Stimulated activated CD4-positive, alpha-beta T cell treated with anti-CD3 and anti-CD28 coated beads, Interleukin-1b, Interleukin-23, amount 100 ng/mL, for 24 hours (primary cell): ENCODE measurements at places on chromosomes 11 and 22.
A peak's percentile ranks its signal among the peaks of the same experiment; 100 is the strongest.

DNA sequence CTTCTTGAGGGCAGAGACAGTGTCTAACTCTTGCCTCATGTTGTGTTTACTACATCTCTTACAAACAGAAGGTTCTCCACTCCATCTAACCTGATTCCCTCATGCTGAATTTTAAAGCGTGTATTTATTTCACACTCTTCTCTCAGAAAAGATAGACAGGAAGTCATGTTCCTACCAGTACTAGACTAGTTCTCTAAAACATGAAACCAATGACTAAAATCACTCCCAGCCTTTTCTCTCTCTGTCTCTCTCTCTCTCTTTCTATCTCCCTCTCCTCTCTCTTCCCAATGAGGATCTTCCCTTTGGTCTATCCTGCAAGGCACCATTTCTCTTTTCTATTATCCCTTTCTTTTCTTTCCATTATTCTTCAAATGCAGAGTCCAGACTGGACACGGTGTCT lies 391.9 kb upstream of the CADM1 start:
- no peak for DNase-seq

GRCh38 chr11:88152381-88152780 lies 22.9 kb downstream of the RAB38 start:
- no peak for DNase-seq

DNA sequence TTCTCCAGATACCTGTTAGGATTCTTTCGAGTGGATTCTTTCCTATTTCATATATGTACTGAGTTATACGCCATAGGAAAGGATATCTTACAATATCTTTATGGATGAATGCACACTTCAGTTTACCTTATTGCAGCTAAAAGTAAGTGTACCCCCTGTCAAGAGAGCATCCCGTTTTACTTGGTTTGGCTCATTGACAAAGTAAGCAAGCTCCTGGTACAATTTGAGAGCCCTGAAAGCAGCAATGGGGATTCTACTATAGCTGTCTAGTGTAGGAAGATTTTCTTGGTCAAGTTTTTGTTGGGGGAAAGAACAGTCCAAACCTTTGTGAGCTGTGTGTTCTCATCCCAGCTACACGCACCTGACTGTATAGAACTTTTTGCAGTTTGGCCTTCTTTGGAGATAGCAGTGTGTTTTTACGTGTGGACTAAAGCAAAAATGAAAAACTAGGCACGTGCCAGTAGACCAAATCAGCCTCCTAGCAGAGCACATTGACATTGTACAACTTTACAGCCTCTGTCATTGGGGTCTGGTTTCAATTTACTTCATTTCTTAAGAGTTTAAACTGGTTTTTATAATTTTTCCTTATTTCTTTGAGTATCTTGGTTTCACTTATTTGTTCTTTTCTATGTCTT lies 44.0 kb downstream of the PPP6R3 start:
- DNase-seq: no peak

DNA sequence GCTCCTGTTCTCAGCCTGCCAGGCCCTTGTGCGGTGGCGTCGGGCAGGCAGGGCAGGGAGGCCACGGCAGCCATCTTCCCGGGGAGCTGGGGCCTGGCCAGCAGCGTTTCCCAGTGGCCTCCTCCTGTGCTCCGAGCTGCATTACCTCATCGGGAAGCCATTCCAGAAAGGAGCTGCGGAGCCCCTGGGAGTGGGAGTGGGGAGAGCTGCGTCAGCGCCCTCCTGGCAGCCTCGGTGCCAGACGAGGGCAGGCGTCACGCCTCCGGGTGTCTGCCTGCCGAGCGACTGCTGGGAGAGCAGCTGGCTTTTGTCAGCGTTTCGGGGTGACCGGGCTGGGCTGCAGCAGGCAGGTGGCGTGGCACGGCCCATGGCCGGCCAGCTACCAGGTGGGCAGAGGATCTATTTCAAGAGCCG lies 30.9 kb upstream of the WNT7B start:
- no peak for DNase-seq

- DNase-seq: no peak
Measured at GRCh38 chr11:76889411-76889975, 28.8 kb downstream of the ACER3 start.

GRCh38 chr11:68014157-68014946 lies 4.2 kb downstream of the ALDH3B1 start:
- no peak for DNase-seq

GRCh38 chr11:22711071-22711770 lies 44.8 kb downstream of the GAS2 start:
- no peak for DNase-seq

- no peak for DNase-seq
Measured at GRCh38 chr22:32052936-32053791, 10.1 kb downstream of the SLC5A1 start.

DNA sequence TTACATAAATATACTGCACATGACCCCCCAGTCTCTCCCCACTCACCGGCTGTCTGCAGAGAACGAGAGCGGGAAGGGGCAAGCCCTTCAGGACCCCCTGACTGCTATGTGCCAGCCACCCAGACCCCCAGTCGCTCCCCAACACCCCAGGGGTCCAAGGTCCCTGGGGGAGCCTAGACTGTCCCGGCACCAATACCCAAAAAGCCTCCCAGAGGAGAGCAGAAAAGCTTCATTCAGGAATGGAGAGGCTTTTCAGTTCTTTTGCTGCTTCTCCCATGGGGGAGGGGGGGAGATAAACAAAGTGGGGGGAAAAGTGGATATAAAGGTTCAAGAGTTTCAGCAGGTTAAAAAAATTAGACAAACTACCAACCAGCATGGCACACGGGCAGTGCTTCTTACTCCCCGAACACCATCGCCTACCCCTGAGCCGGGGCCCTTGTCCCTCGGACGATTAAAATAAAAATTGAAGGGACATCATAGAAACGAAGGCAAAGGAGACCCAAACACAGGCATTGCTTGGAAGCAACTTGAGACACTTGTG lies 1.3 kb downstream of the CSNK1E start:
- DNase-seq: no peak

- DNase-seq: no peak
Measured at GRCh38 chr11:34209809-34210208, 104.4 kb downstream of the NAT10 start.

GRCh38 chr22:31092161-31092560 lies 11.0 kb downstream of the SMTN start:
- DNase-seq: no peak

DNA sequence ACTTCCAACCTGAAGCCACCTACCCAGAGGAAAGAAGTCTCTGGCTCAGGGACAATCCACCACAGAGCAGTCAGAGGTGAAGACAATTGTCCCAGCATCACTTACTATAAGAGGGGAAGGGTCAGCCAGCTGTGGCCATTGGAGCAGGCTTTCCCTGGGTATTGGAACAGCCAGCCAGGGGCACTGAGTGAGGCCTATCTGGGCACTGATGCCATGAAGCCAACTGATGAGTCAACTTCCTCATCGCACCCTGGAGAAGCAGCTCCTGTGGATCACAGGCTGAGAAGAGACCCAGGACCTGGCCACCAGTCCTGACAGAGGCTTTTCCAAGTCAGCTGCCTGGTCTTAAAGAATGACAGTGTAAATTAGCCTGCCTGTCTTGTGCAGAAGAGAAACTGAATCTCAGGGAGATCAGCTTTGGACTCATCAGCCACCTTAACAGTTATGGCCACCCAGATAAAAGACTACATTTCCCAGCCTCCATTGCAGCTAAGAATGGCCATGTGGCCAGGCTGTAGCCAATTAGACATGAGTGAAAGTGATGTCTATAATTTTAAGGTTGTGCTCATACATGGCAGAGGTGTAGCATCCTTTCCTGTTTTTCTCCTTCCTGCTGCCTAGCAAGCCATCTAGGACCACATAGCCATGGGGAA lies 19.0 kb downstream of the CHST1 start:
- no peak for DNase-seq

DNA sequence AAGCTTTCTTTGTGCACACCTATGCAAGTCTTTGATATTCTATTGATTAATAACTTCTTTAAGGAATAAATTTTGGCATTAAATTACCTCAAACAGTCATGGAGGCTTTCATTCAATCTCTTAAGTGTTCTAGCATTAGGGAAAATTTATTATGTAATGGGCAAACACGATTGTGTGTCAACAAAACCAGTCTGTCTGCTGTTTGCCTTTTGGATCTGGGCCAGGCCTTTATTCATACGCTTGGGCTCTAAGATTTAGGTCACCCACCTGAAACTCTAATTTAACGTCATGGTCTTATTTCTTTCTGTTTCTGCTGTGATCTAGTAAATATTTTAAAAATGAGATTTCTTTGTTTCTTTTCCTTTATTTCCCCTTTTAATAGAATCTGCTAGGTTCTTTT lies 1270.6 kb downstream of the LRRC4C start:
- DNase-seq: no peak

DNA sequence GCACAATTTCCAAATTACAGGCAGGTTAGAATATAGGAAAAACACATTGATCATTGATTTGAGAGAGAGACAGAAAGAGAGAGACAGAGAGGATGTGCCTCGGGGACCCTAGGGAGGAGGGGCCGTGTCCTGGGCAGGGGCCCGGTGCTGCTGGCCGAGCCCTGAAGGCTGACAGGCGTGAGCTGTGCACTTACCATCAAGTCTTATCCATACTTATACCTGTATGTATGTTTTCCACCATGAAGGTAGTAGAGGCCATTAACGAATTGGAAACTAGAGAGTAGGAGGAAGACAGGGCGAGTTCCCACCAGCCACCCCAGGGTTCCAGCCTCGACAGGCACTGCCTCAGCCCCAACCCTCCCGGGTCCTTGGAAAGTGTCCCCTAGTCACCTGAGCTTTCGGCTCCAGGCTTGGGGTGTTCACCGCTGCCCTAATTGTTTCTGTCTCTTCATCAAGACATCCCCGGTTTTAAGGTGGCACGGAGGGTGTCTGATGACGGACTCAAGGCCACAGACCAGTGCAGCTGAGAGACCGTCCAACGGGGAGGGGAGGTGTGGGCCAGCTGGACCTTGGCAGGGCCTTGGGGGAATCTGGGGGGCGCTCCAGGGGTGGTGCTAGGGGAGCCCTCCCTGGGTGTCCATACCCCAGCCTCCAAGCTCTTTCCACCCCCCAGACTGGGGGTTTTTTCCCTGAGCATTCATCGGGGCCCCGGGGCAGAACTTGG lies 431.3 kb downstream of the TBC1D22A start:
- DNase-seq: no peak

DNA sequence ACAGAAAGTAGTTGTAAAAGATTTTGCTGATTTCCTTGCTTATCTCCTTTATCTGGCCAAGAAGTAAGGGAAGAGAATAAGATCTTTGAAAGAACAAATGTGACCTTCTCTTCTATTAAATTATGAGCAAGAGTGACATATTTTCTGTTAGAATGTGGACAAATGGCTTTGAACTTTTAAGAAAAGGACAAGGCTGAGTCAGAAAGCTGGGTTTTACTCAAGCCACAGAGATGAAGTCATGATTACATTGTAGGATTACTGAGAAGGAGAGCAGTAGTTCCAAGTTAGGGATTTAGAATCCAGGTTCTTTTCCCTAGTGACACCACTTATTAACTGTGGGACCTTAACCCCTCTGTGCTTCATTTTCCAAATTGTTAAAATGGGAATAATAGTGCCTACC lies 13.5 kb downstream of the CCDC90B start:
- no peak for DNase-seq

DNA sequence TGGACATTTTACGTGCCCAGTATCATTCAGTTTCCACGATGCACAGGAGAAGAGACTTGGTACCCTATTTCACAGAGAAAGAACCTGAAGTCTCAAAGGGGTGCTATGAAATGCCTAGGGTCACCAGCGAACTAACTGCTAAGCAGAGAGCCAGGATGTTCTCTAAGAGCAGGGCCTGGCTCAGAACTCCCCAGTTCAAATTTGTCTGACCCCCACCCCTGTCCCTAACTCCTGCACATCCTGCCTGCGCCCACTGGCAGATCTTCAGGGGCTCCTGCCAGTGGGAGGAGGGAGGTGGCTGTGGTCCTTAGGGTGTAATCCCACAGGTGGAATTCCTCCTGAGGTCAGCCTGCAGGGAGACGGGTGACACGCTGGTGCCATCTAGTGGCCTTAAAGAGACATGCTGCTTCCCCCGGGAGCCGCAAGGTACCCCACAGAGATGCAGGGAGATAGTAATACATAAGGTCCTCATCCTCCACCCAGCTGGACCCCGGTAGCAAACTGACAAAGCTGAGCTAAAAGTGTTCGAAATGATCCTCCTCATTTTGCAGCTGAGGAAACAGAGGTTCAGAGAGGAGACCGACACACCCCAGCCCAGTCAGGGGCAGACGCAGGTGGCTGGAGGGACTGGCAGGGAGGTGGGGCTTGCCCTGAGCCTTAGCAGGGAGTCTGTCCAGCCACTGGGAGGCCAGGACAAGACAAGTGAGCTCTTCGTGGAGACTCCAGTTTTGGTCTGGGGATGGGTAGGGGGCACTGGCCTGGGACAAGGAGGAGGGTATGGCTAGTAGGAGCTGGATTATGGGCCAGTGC lies 34.1 kb downstream of the MB start:
- DNase-seq: peak; percentile 30

DNA sequence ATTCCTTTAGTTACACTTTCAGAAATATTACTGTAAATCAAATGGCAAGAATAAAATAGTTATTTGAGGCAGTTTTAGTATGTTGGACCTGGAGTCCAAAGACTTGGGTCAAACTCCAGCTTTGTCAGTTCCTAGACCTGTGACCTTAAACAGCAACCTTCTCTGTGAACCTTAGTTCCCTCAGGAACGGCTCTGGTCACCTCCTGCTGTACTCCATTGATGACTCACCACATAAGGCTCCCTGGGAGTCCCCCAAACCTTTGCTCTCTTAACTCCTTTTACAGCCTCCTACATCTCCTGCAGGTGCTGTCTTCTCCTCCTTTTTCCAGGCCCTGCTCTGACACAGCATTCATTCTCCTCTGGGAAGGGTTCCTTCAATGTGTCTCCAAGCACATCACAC lies 29.1 kb downstream of the LIMK2 start:
- no peak for DNase-seq

- DNase-seq: no peak
Measured at GRCh38 chr11:126997196-126997595, 3.4 kb downstream of the KIRREL3 start.

DNA sequence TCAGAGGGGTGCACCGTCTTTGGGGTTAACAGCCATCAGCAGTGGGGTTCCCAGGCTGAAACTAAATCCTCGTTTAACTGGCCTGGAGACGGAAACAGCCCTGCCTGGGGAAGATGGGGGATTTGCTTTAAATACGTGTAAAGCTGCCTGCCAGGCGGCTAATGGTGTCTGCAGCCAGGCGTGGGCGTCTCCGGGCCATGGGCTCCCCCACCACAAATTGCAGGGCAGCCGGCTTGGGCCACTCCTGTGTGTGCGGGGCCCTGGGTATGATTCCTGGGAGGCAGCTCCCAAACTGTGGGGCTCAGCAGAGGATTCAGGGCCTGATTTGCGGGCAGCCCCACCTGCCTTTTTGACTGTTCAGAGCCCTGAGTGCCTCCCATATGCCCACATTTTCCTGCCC lies 110.5 kb downstream of the KCNQ1 start:
- no peak for DNase-seq
